ENCODE measurements at places on chromosomes 2 and 18.

DNA sequence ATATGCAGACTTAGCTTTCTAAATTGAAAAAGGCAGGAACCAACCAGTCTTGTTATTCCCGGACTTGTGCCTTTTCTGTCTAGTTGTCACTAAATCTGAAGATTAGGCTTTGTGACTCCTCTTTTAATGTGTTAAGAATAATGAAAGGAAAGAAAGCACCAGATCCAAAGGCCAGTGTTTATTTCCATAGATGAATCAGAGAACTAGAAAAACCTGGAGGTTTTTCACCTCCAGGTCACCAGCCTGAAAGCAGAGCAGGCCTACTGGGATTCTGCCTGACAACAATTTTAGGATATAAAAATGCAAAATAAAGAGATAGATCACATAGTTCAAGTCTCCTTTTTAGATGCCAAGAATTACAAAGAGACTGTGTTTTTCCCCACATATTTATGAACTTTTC lies 160.4 kb downstream of the GULP1 start:
- DNase-seq = no peak

GRCh38 chr2:36357847-36358659 lies 2.5 kb downstream of the CRIM1 start:
- no peak for DNase-seq

- no peak for DNase-seq
Measured at GRCh38 chr2:152062125-152063091, 36.4 kb downstream of the CACNB4 start.

DNA sequence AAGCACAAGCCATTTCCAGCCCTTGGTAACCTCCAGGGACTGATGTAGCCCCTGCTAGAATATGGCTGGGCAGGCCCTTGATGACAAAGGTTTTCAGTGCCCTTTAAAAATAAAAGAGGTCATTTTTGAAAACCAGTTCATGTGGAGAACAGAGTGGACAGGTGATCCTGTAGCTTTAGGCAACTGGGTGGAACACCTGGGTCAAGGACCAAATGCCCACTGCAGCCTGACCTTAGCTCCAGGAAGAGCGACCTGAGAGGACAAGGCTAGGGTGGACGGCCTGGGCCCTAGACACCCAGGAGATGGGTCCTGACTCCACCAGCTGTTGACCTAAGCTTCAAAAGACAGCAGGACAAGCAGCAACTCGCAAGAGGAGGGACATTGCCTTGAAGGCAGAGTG lies 116.6 kb downstream of the LIPG start:
- no peak for DNase-seq
